ENCODE measurements at places on chromosomes 4 and X.

DNA sequence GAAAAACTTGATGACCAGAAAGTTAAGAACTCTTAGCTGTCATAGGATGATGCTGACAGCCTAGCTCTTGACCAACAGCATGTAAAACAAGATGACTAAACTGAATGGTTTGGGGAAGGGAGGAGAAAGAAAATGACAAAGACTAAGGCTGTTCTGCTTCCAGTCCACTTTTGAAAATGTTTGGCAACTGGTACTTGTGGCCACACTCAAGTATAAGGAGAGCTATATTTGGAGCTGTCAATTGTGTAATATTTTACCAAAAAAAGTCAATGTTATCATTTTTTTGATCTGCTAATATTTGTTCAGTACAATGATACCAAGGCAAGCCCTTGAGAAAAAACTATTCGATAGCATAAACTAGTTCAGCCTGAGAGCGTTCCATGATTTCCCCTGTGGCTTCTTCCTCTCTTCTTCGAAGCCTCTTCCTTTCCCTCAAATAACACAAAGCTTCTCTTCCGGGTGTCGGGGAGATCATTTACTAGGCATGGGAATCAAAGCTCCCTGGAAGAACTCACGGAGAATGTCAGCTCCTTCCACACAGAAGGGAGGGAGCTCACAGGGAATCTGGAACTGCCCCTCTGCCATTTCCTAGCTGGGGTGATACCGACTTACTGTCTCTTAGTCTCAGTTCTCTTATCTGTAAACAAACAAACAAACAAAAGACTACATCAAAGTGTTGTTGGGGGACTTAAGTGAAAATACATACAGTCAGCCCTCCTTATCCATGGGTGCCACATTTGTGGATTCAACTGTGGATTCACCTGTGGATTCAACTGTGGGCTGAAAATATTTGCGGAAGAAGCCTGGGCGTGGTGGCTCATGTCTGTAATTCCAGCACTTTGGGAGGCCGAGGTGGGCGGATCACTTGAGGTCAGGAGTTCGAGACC lies 82.6 kb downstream of the SCD5 start:
- DNase-seq: no peak

GRCh38 chr4:38306482-38307071 lies 346.4 kb downstream of the PTTG2 start:
- no peak for DNase-seq

DNA sequence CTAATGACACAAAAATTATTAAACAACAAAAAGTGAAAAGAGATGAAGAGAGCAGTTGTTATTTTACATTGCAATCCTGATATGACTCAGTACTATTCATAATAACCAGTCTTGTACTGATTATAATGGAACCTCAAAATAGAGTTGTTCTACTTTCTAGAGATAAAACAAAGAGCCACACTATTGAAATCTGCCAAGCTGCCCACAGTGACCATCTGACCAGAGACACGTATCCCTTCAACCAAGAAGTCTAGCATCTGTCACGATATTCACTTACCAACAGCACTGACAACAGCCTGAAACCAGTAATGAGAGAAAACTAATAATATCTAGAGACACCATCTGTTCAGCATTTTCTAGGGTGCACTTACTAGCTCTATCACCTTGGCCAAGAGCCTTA lies 466.7 kb downstream of the NKX6-1 start:
- no peak for DNase-seq

- DNase-seq: no peak
Observed at GRCh38 chr4:109406337-109406931, 27.2 kb upstream of the SEC24B start.

DNA sequence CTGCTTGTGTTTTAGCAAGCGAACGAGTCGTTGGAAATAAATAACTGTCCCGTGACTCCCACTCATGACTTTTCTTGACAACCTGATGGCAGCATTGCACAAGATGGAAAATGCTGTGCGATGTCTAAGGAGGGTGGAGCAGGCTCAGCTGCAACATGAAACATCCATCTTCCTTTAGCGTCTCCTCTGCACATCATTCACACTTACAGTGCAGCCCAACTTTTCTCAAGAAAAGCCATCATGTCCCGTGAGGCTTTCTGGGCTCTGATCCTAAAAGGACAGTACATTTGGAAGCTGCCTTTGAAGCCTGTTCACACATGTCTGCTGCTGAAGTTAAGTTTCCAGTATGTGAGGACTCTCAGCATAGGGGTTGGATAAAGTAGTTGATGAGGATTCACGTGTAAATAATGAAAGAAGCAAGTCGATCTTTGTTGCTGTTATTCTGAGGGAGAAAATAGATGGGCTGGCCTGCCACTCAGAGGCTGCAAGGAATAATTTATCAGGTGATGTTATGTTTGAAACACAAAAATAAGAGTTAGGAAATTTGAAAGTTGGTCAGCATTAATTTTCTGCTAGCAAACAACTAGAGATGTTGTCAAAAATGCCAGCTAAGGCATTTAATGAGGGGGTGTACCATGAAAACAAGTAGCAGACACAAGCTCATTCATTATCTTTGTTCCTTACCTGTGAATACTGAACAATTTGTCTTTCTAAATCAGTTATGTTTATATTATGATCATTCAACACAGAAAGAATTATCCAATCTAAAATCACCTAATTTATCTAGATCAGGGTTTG lies 328.7 kb upstream of the ZFP42 start:
- DNase-seq: no peak

DNA sequence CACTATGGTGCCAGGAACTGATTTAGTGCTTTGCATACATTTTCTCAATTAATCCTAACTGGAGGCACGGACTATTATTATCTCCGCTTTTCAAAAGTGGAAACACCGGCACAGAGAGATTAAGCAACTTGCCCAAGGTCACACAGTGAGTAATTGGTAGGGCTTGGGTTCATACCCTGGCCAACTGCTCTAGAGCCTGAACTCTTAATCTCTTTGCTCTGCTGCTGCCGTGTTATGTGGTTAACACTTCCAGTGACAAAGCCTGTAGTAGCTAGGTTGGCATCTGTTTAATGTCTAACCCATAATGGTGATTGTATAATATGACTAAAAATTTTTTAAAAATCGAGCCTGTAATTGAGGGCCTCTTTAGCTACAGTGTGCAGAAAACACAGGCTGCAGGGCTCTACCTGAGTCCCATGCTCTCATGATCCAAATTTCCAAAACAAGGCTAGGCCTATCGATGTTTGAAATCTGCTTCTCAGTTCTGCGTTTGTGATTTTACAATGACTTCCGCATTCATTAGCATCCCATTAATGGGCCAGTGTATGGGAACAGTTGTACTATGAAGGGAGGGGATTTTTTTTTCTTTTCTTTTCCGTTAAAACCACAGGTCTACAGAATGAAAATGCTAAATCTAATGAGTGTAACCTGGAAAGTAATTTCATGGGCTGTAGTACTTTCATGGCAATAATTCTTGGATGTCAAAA lies 219.3 kb upstream of the JADE1 start:
- DNase-seq: no peak
